ENCODE measurements at places on chromosomes 7 and 10.
A peak's percentile ranks its signal among the peaks of the same experiment; 100 is the strongest.

GRCh38 chr10:78581133-78581694 is 487.6 kb upstream of the ZMIZ1 start:
- no peak for DNase-seq

- peak; percentile 46 for DNase-seq
These were observed 97.2 kb upstream of the PODXL start for GRCh38 chr7:131653418-131654248.

- no peak for DNase-seq
These were observed 46.3 kb upstream of the NANOS1 start for GRCh38 chr10:118983263-118983662.

DNA sequence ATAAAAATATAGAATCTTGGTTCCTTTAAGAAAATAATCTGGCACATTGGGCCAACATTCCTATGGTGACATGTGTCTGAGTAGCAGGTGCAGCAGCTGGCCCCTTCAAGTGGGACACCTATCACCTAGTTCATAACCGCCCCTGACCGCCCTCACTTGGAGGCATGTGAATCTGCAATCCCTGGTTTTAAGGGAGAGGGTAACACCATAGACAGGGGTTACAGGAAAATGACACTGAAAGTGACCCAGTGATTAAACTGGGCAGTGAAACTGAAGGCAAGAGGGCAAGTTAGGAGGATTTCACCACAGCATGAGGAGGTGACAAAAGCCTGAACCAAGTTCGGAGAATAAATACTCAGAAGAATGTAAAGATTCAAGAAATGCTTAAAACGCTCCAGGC is 1.1 kb downstream of the RSU1 start:
- peak; percentile 12 for DNase-seq

- DNase-seq = peak; percentile 99
These were observed 6.1 kb downstream of the NYAP1 start for GRCh38 chr7:100489824-100490223.

DNA sequence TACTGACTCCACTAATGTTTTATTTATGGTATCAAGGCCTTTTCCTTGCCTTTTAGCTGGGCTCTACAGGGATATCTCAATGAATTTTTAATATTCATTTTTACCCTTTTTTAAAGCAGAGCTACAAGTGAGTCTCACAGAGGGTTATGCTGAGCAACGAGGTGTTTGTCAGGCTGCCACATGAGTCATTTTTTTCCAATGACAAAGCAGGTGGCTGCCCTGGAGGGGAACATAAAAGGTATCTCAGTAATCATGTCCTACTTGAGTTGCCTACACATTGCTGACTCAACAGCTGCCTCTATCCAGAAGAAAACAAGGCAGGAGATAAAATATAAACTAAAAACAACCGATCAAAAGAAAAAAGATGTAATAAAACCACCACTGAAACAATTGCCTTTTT is 1004.9 kb upstream of the POT1 start:
- peak; percentile 55 for DNase-seq

- DNase-seq = no peak
These were observed 683.1 kb upstream of the SORCS1 start for GRCh38 chr10:107847620-107848019.

GRCh38 chr7:4133491-4134044 is 548.5 kb upstream of the FOXK1 start:
- no peak for DNase-seq

DNA sequence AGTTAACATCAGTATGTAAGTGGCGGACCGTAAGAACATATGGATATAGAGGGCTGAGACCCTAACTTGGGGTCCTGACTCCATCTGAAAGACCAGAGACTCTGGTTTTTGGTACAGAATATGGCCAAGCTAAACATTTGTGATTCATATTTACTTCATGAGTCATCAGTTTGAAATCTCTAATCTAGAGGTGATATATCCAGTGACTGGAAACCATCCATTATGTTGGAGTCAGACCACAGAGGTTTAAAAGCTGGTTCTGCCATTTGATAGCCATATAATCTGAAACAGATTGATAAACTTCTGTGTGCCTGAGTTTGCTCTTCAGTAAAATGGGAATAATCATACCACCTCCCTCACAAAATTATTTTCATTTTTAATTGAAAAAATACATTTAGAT is 505.3 kb downstream of the SORCS3 start:
- DNase-seq = no peak

GRCh38 chr10:51999096-51999495 is 299.7 kb upstream of the CSTF2T start:
- DNase-seq = no peak

GRCh38 chr7:78777829-78778228 is 675.6 kb downstream of the MAGI2 start:
- DNase-seq = no peak

GRCh38 chr7:135493362-135493761 is 16.5 kb downstream of the CNOT4 start:
- DNase-seq = no peak

DNA sequence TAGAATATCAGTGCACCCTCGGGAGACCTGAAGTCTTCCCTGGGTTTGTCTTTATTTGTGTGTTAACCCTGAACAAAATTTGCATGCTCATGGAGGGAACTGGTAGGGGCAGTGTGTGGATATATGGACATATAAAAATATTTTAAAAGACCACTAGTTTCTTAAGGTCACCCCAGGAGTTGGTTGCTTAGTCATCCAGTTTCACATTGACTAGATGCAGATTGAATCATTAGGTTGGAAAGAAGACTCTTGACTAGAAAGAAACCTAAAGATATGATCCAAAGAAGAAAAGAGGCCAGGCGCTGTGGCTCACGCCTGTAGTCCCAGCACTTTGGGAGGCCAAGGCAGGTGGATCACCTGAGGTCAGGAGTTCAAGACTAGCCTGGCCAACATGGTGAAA is 137.1 kb downstream of the KAT6B start:
- no peak for DNase-seq

GRCh38 chr7:52168085-52168484 is 851.5 kb upstream of the COBL start:
- peak; percentile 59 for DNase-seq

DNA sequence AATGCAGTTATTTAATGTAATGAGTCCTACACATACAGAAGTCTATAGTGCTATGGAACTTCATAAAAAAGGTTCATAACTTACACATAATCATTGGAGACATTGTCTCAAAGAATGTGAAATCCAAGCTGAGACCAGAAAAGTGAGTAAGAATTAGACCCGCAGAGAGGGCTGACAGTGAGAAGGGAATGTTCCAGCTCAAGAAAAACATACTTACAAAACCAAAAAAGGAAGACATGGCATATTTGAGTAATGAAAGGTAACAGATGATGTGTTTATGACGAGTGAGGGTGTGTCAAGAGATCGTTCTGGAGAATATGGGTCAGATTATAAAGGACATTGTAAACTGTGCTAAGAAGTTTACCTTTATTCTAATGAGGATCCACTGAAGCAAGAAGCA is 566.5 kb downstream of the ATRNL1 start:
- DNase-seq = no peak

GRCh38 chr10:129385600-129385999 is 81.4 kb upstream of the MGMT start:
- peak; percentile 46 for DNase-seq

- DNase-seq = no peak
These were observed 5.6 kb upstream of the AIFM2 start for GRCh38 chr10:70137927-70138883.

DNA sequence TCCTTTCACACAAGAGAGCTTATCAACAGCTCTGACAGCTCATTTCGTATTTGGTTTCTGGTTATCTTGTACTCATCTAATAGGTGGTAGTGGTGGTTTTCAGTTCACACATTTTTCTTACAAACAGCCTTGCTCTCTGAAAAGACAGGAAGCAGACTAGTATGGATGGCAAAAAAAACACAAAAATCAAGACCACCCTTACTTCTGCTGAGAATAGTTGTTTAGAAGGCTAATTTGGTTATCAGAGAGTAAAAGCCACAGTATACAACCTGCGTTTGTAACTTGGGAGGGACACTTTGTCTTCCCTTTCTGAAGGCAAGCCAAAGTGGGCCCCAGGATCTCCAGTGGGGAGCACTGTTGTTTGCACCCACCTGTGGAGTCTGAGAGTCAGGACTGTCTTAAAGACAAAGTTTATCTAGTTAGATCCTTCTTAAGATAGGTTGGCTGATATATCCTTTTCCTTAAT is 68.0 kb downstream of the PIP4K2A start:
- DNase-seq = peak; percentile 52

DNA sequence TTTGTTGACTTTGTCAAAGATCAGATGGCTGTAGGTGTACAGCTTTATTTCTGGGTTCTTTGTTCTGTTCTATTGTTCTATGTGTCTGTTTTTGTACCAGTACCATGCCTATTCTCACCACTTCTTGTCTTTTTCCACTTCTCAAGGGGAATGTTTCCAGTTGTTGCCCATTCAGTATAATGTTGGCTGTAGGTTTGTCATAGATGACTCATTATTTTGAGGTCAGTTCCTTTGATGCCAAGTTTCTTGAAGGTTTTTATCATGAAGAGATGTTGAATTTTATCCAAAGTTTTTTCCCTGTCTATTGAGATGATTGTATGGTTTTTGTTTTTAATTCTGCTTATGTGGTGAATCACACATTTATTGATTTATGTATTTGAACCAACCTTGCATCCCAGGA is 216.7 kb upstream of the RNF32 start:
- no peak for DNase-seq

DNA sequence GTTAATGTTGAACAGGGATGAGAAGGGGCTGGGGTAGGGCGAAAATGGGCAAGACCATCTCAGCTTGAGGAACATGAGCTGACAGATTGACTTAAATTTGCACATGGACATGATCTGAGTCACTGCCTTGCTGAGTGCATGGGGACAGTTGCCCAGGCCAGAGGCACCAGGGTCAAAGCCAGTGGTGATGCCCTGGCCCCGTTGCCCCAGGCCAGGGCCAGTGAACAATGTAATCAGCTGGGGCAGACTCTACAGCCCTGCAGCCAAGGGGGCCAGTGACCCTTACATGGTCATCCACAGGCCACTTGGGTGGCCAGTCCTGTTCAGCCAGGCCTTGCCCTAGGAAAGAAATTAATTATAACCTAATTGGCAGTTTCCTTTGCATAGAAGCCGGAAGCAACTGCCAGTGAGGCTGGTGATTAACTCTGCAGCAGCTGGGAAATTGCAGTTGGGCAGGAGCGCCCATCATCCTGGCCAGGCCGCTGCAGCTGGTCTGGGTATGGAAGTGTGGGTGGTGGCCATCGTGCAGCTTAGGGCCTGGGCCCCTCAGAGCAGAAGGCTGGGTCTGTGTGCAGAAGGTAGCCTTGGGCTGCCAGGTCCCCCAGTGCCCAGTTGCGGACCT is 9.6 kb downstream of the RET start:
- no peak for DNase-seq

DNA sequence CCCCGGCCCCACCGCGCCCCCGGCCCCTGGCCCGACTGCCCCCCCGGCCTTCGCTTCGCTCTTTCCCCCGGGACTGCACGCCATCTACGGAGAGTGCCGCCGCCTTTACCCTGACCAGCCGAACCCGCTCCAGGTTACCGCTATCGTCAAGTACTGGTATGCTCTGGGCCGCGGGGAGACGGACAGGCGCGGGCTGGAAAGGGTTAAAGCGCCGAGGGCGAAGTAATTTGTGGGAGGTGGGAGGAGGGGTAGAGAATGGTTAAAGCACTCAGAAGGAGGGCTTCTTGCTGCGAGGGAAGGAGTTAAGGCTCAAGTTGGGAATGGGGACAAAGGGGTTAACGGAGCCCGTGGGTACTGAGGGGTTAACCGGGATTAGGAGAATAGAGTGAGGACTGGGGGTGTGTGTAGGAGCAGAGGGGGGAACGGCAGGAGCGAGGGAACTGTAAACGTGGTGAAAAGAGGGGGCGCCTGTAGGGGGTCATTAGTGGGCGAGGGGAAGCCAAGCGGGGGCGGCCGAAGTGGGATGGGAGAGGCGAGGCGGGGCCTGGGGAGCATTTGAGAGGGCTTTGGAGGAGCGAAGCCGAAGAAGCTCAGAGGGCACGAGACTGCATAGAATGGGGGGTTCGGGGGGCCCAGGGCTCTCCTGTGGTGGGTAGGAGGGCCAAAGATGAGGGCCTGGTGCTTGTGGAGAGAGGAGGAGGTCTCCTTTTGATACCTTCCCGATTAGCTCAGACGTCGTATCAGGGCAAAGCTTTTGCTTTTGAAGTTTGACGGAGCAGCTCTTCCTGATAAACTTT is 605 bp downstream of the SUFU start:
- DNase-seq = peak; percentile 76

DNA sequence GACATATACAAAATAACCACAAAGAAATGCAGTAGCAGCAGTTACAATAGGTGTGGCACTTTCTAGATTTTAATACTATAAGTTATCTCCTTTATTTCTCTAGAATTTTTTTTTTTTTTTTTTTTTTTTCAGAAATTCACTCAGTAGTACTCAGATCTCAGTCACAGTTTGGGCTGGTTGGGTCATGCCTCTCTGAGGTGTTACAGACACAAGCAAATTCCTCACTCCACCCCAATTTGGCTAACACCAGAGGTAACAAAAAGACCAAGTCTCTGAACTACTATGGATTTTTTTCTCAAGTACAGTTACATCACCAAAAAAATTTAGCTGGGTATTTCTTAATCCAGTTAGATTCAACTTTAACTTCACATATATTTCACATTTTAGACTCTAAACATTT is 985.1 kb upstream of the LRRN3 start:
- no peak for DNase-seq

- no peak for DNase-seq
These were observed 17.2 kb upstream of the LRRC17 start for GRCh38 chr7:102895602-102896001.

- no peak for DNase-seq
These were observed 73.4 kb downstream of the TES start for GRCh38 chr7:116283595-116284204.

- no peak for DNase-seq
These were observed 1.9 kb downstream of the VPS41 start for GRCh38 chr7:38907066-38907465.

- DNase-seq = no peak
These were observed 1.9 kb upstream of the EBF3 start for GRCh38 chr10:129965959-129966358.

DNA sequence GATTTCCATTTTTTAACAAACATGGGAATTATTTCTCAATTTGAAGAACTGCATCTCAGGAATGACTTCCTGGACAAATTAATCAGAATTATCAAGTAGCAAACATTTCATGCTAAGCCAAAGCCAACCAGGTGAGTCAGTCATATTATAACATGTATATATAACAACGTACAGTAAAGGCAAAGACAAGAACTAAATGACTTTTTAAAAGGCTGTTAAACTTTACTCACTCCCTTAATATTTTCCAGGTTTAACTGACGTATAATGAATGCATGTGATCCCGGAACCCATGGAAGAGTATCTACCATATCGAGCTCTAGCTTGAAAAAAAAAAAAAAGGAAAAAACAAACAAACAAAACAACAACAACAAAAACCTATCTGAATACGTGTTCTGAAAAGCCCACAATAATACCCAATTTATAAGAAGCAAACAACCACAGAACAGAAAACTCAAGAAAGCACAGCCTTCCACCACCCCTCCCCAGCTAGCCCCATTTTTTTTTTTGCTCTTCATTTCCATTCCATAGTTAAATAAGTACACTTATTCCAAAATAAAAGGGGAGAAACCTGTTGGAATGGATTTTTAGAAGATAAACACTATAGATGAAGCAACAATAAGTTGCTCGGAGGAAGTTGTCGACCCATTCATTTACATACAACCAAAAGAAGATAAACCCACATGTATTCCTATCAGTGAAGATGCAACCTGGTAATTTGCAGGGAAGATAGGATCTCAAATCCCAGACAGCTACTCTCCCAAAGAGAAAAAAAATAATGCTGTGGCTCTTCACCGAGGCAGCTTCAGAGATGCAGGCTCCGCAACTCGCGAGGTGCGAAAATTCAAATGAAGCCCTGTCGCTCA is 537 bp downstream of the NAPEPLD start:
- DNase-seq = peak; percentile 89

GRCh38 chr10:117472872-117473271 is 69.7 kb upstream of the EMX2 start:
- no peak for DNase-seq

- DNase-seq = no peak
These were observed 481.5 kb upstream of the KLF6 start for GRCh38 chr10:4266416-4267085.

All from mesendoderm (in vitro differentiated cells).